ENCODE measurements at places on chromosomes 5 and 9.

- no peak for DNase-seq
Measured at GRCh38 chr5:79853028-79853427, 138.0 kb downstream of the MTX3 start.

DNA sequence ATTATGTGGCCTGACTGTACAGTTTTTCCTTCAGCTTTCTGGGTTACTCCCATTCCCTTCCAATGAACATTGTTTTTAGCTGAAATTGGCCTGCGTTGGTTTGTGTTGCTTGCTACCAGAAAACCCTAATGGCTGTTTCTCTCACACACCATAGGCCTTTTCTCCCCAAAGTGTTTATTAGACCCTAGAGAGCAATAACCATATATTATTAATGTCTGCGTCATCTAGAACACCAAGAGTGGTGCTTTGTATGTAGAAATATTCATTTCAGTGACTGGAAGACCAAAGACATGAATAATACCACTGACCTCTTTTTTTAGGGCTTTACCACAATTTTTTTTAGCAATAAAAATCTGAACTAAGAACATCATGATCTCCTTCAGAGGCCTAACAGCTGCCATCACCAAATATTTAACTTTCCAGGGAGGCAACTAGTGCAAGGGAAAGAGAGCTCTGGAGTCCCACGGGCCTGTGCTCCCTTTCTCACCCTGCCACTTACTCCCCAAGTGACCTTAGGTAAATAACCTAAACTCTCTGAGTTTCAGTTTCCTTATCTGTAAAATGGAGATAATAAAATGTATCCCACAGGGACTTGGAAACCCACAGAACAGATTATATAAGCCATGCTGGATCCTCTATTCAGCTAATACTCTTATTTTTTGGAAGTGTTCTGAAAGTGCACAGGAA, 201.9 kb upstream of the ISL1 start:
- DNase-seq: no peak

- no peak for DNase-seq
Measured at GRCh38 chr9:137168904-137169856, 671 bp downstream of the LRRC26 start.

DNA sequence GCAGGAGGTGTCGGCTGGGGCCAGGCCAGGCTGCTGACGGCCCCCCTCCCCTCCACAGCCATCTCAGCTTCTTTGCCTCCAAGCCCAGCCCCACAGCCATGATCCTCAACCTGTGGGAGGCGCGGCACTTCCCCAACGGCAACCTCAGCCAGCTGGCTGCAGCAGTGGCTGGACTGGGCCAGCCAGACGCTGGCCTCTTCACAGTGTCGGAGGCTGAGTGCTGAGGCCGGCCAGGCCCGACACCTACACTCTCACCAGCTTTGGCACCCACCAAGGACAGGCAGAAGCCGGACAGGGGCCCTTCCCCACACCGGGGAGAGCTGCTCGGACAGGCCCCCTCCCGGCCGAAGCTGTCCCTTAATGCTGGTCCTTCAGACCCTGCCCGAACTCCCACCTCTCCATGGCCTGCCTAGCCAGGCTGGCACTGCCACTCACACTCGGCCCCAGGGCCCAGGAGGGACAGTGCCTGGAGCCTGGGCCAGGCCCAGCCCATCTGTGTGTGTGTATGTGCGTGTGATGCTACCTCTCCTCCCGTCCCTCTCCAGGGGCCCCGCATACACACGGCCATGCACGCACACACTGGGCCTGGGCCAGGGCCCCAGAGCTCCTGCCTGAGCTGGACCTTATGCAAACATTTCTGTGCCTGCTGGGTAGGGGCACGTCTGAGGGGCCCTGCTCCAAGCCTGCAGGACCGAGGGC, 19.3 kb downstream of the HK3 start:
- no peak for DNase-seq

- DNase-seq: no peak
Measured at GRCh38 chr5:139383993-139384590, 995 bp upstream of the SLC23A1 start.

DNA sequence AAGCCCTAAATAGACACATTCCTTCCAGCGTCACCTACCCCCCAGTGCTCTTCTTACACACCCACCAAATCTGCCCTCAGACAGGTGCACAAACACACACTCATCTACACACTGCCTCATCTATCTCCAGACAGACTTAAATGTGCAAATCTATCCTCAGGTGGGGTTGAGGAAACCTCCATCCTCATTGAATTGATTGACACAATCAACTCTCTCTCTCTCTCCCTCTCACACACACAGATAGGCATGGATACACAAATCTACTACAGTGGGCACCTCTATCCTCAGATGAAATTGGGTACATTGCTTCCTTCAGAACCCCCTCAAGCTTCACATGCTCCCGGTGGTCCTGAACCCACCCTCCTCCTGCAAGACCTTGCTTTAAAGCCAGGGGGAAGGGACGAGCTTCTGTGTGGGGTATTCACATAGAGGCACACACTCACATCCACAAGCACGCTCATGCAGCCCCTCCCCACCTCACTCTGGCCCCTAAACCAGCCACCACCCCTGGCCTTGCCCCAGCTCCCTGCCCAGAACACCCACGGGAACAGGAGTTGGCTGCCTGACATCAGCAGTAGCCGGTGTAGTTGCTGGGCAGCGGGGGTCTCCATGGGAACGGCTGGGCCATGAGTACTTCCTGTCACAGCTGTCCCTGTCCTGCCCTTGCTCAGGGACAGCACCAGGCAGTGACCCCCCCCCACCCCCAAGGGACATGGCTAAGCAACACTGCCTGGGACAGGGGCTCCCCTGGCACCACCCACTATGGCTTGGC, 22.8 kb downstream of the PCDH1 start:
- DNase-seq: no peak

GRCh38 chr5:98656796-98657195, 116.7 kb upstream of the RGMB start:
- DNase-seq: no peak

GRCh38 chr9:37301042-37301853, 121.2 kb upstream of the GRHPR start:
- DNase-seq: no peak
